Activated T-cell treated with anti-CD3 and anti-CD28 coated beads, Interleukin-2, amount 50 U/mL, for 4 hours (primary cell): ENCODE measurements at places on chromosomes 5 and 9.

- no peak for DNase-seq
Observed at GRCh38 chr5:176529741-176530141, 7.5 kb downstream of the RNF44 start.

DNA sequence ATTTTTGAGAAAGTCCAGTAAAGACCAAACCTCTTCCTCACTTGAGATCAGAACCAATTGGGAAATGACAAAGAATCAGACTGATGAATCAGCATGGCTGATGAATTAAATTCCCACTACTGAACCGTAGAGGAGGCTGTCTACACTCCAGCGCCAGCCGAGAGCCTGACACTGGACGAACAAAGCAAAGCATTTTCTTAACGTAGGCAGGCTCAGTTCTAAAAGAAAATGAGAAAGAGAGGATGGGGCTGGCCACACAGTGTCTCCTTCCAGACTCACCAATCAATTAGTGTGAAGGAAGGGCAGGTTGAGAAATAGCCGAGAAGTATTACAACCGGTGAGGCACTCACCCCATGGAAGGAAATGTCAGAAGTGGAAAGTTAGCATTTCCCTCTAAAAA, 49.4 kb downstream of the ITGA1 start:
- DNase-seq = no peak

- DNase-seq = no peak
Observed at GRCh38 chr5:90424245-90424644, 14.7 kb upstream of the CETN3 start.

DNA sequence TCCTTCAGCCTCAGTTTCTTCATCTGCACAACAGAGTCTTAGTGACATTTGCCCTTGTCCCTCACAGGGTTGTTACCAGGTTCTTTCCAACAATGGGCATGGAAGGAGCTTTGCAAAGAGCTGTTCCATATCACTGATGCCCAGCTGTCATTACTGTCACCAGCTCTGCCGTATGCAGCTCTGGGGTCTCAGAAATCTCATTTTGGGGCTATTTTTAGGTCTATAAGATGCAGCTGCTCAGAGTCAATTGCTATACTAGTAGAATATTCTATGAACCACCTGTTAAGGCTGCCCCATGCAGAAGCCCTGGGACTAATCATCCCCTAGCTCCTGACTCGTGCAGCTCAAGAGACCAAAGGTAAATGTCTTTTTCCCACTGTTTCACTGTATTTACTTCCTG, 105.1 kb upstream of the TNPO1 start:
- no peak for DNase-seq

DNA sequence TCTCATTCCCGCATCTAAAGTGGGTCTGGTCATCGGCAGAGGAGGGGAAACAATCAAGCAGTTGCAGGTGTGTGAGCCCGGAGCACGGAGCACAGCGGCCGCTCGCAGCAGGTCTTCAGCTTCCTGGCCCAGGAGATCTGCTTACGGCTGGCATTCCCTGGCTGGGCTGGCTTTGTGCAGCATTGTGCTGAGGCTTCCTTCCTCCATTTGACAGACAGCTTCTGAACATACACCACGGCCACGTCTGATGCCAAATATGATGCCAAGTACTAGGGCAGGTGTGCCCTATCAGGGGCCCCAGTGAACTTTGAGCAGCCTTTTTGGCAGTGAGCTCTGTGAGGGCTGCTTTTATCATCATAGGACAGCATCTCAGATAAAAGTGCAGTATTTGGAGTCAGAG, 37.1 kb downstream of the FUBP3 start:
- DNase-seq = no peak

DNA sequence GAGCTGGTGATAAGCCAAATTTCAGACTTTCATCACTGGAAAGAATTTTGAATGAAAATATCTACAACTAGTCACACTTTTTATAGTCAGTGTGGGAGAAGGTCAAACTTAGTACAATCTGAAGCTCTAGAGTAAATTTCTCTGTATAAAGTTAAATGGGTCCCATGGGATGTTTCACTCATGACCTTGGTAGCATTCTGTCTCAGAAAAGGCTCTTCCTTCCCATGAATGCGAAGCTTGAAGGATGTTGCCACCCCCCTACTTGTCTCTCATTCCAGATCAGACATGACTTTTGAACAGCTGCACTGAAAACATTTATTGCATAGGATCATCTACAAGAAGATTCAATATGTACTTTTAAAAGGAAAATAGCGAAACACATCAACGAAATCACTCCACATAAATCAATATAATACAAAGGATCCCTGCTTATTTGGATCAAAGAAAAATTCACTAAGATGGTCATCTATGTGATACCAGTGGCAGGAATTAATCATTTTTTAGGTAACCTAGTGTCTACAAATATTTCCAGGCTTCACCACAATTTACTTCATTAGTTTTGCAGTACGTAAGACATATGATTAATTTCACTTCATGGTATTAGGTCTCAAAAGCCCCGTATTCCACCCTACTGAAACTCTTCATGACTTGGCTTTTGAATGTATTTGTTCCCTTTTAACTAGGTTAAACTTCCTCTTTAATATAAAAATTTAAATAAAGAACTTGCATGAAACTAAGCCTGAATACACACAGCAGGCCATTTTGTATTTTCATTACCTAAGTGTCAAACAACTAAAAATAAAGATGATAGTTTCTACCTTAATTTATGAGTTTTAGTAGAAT, 4.4 kb downstream of the ST8SIA4 start:
- DNase-seq = no peak
